SW 1271 (cell line): ENCODE measurements at places on chromosomes 2 and 18.

GRCh38 chr2:12326449-12327190 lies 390.1 kb upstream of the TRIB2 start:
- DNase-seq, result no peak

DNA sequence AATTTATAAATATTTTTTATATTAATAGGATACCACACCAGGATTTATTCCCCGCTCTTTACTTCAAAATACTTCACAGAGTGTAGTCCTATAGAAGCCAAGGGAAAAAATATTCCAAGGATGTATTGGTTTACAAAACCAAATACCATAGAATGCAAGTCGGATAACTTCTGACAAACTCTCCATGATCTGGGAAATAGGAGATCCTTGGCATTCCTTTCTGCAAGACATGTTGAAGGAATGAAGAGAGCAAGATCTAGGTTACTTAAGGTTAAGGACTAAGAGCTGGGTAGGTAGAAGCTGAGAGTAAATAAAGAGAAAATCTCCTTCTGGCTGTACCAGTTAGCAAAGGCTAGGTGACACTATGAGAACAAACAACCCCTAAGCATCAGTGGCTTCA lies 141.2 kb downstream of the LRATD1 start:
- no peak for DNase-seq

DNA sequence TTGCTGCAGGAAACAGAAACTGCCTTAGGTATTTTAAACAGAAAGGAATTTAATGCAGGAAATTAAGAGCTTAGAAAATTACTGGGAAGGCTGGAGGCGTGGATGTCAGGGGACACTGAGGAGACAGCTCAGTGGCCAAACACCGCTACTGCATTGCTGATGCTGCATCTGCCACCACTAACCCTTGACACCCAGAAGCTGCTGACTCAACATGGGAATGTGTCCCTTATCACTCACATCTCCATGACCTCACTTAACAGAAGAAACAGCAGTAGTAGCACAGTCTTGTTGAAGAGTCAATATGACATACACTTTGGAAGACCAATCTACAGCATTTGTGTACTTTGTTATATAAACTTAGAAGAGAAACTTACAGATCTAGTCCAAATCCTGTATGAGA lies 906.1 kb downstream of the SLC4A3 start:
- peak; percentile 64 for DNase-seq

GRCh38 chr2:13018490-13018889 lies 301.8 kb downstream of the TRIB2 start:
- no peak for DNase-seq

DNA sequence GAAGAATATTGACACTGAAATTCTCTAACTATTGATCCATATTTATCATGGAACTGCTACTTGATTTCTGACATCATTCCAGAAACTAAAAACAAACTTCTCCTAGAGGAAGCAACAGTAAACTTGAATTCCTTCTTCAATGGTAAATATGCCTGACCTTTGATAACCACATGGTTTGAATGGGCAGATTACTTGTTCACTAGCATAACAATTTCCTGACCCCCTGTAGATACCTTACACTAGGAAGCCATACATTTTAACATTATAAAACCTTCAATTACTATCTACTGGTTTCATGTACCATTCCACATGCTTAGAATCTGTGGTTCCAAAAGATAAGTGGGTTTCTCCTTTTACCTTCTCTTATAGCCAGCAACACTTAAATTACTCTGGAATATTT lies 36.5 kb upstream of the DSG1 start:
- no peak for DNase-seq

GRCh38 chr18:64401268-64402060 lies 252.6 kb upstream of the LINC00305 start:
- no peak for DNase-seq

- no peak for DNase-seq
Measured at GRCh38 chr2:180017784-180018183, 10.7 kb upstream of the CWC22 start.

DNA sequence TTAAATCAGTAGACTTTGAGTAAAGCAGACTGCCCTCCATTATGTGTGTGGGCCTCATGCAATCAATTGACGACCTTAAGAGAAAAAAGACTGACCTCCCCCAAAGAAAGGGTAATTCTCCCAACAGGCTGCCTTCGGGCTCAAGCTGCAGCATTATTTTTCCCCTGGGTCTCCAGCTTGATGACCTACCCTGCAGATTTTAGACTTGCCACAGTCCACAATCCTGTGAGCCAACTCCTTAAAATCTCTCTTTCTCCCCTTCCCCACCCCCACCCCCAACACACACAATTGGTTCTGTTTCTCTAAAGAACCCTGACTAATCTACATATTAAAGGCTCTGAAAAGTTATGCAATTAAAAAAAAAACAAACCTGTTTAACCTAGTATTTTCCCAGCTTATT lies 89.4 kb downstream of the RNF152 start:
- no peak for DNase-seq

DNA sequence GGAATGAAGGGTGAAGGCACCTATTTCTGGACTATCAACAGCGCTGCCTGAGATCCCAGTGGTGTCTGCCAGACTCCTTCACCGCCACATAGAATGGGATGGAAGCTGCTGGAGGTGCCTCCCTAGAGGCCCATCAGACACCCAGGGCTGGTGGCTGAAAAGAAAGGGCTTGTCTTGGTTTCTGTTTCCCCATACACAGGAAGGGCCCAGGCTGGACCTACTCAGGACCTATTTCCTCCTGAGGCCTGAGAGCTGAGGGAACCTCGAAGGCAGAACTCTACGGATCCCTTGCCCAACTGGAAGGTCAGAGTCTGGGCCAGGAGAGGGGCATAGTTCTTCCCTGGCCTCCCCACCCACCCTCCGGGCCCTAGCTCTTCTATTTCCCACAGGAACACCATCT lies 2.9 kb upstream of the CLEC4F start:
- no peak for DNase-seq

DNA sequence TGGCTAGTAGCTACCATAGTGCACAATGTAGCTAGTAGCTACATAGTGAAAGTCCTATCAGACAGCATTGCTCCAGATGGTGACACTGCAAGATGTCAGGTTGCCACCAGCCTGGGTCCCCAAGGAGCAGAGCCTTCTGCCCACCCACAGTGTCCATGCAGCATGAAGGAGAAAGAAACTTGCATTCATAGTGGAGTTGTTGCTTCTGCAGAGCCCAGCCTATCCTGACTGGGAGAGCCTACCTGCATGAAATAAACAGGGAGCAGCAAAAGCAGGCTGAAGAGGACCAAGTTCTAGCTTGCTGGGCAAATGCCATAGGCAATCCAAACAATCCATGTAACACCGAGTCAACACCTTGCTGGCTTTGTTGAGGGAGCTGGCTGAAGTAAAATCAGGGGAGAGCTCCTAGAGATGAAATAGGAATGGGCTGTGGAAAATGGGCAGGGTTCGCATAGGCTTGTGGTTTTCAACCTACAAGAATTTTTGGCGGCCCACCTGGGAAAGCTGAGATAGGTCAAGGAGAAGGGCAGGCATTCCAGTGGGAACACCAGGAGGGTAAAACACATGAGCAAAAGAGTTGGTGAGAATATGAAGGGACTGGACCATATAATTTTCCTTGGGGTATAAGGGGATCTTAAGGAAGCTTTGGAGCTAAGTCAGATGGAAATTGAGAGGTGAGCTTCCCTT lies 195.8 kb downstream of the CYP26B1 start:
- no peak for DNase-seq

DNA sequence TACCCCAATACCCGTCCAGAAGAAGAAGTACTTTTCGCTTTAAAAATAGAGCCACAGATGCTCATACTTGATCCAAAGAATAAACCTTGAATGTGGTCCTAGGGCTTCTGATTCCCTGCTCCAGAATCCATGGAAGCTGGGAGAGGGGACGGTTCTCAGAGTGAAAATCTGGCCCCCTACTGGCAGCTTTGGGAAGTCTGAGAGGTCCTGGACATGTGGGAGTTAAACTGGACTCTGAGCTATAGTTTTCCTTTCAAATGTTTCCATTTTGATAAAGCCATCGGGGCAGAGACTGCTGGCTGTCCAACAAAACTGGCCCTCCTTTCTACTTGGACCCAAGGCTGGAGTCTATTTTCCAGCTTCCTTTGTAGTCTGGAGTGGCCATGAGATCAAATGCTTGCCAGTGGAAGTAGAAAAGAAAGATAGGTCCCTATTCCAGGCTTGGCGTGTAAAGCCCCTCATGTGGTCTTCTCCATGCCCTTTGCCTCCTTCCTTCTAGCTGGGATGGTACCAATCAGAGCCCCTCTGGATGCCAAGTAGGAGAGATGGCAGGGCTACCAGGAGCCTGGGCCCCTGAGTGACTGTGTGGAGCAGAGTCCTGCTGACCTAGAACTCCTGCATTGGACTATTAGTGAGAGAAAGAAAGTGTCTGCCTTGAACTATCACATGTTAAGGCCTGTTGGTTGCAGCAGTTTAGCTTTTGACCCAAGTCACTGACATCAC lies 37.7 kb upstream of the TBC1D8 start:
- peak; percentile 7 for DNase-seq

GRCh38 chr18:35941299-35941698 lies 31.2 kb upstream of the RMP24 start:
- DNase-seq, result no peak

- peak; percentile 50 for DNase-seq
Measured at GRCh38 chr18:3869848-3870247, 419.9 kb downstream of the TGIF1 start.

DNA sequence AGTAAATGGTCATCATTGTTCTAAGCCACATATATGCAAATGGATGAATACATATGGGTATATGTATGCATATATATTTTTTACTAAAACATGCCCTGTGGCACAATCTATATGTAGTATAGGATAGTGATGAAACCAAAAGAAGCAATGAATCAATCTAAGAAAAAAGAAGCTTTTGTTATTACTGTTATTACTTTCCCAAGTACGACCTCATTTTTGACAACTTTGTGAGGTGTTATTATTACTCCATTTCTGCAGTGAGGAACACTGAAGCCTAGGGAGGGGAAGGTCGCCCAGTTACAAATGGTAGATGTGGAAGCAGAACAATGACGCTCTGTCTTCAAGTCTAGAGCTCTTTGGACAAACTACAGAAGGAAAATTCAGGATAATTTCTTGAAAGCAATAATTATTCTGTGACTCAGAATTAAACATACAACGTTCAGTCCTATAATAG lies 38.3 kb downstream of the STAT4 start:
- DNase-seq, result no peak

DNA sequence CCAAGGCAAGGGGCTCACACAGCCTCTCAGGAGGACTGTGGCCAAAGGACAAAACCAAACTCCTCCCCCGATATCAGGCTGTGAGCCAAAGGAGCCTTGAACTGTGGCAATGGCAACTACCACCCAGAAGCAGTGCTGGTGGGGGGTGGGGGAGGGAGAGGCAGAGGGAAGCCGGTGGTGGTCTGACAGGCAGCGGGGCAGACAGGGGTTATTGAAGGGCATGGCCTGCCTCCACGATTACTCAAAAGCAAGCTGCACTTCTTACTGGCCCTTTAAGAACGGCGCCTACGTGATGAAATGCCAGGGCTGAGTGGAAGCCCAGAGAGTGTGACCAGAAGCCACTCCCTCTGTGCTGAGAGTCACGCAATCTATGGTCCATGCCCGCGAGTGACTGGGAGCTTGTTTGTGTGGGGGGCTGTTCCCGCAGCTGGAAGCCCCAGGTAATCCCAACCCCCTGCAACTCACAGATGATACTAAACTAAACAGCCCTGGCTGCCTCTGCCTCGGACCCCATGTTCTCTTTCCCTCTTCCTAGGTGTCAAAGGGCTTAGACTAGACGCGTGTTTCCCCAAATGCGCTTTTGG lies 128.2 kb upstream of the CXCR4 start:
- no peak for DNase-seq

DNA sequence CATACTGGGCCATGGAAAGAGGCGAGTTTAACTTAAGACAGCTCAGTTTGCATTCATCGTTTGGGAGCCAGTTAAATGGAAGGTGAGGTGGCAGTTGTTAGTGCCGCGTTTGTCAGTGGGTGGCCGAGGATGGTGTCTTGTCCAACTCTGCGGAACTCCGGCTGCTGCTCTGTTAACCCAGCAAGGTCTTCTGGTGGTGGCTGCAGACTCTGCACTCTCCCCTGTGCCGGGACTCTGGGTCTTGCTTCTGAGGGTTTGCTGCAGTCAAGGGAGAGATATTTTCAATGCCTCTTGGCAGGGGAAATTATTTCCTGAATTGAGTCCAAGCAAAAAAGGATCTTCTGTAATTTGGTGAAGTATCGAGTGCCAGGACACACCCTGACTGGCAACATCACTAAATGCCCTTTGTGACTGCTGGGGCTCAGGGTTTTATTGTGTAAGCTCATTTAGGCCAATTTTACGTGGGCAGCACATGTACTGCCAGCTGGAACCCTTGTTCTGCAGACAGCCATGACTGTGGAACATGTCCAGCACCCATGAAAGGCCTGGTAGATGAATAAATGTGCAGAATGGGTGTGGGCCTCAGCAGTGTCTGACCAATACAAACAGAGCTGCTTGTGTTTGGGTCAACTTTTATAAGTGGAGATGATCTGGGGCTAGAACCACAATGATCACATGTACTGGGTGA lies 58.1 kb downstream of the IL1R2 start:
- no peak for DNase-seq

DNA sequence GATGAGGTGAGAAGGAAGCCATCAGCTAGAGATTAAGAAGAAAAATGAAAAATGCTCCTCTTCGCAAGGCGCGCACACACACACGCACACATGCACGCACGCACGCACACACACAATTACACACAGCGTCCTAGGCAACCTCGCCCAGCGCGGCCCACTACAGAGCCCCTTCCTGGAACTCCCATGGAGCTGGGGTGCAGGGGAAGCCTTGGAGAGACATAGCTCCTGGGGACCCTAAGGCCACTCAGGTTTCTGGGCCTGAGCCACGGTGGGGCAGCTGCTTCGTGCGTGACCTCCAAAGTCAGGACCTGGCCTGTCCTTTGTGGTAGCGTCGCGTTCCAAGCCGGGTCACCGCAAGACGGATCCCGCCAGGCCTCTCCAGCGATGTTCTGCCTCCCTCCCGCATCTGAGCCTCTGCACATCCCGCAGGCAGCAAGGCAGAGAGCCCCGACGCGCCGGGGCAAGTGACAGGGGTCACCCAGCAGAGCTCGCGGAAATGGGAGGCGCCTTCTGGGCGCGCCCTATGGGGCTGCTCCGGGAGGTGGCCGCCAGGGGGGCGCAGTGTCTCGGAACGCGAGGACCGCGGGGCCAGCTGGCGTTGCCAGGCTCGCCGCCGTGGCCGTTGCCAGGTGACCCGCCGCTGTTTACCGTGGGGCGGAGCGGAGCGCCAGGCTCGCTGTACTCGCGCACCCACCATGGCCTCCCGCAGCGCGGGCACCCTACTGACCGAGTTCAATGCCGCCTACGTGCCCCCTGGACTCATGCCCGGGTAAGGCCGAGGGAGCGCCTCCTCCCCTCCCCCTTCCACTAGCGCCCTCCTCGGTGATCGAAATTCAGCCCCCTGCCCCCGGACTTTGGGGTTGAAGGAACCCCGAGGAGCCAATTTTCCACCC lies 79.0 kb downstream of the CIB4 start:
- no peak for DNase-seq
